Spinal cord (tissue), 10 donors: ENCODE measurements at places on chromosomes 5 and 9.

DNA sequence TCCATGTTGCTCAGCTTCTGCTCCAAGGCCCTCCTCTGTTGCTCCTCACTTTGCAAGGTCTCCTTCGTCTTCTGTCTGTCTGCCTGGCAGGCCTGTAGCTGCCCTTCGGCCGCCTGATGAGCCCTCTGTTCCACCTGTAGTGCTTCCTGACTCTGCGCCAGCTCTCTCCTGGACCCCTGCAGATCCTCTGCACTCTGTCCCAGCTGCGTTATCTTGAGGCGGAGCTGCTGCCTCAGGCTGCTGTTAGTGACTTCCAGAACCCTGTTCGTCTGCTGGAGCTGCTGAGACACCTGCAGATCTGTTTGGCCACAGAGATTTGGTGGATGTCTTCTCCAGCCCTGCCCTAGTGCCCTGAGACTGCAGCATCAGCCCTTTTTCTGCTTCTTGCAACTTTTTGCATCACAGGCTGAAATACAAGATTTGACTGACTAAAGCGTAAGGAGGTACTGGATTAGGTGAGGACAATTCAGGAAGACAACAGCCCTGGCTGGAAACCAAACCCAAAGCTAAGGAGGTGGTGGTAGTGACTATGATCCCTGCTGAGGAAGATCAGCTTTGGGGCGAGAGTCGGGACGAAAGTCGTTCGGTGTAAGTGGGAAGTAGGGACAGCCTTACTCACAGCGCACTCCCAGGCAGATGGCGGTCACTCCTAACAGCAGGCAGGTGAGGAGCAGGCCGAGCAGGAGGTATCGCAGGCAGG, 2.1 kb downstream of the CD72 start:
- DNase-seq, result no peak

DNA sequence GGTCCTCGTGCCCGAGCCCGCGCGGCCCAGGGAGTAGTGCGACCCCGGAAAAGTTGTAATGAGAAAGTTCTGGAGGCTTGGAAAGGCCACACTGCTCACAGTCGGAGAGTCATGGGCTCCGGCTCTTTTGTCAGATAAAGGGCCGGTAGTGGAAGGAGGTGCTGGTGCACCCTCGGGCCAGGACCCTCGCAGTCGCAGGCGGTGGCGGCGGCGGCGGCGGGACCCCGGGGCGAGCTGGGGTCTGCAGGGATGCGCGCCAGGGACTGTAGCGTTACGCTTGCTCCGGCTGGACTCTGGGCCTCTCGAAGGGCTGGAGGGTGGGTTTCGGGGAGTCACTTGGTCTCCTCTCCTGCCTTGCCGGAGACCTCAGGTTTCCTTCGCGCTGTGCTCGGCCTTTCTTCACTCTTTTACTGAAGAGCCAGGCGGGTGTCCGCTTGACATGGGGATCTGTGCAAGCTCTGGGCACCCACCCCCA, 1.5 kb downstream of the RORB start:
- no peak for DNase-seq

GRCh38 chr9:87146933-87147332, 199.6 kb upstream of the GAS1 start:
- no peak for DNase-seq

DNA sequence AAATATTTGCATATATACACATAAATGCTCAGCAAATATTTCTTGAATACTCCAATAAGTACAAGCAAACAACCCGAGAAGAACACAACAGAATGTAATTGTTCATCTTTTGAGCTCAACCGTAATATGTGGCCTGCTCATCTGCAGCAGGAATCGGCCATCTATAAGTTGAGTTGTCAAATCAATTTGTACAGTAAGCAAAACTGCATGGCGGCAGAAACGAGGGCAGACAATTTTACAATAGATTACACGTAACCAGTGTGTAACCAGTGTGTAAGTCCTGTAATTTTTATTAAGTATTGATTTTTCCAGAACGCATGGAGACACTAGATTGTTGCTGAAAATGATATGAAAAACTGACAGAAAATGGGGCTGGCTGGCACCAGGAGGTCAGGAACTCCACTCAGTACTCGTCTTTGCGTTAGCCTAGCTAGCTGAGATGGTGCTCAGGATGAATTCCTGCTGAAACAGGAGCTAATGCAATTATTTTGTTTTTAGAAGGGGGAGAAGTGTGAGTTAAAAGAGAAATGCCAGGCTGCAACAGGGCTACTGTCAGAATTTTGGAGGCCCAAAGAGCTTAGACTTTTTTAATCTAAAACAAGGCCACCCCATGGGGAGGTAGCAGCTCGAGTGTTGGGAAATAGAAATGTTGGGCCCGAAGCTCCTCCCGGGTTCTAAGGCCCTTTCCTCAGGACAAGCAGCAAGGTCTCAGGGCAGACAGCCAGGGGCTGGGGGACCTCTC, 682 bp downstream of the DHX29 start:
- DNase-seq, result no peak
